Sciatic nerve (tissue), 2 donors: ENCODE measurements at places on chromosomes 7 and 10. TPM values are rescaled to one million over a fixed set of nuclear protein-coding genes. Genes with fewer than 3 reads are reported as not detected.

GRCh38 chr10:34505338-34505737 is 309.8 kb downstream of the PARD3 start:
- no peak for DNase-seq

CHRM2 gene
- total RNA-seq: not detected

RINT1 gene
- total RNA-seq: 16.1 TPM

DNA sequence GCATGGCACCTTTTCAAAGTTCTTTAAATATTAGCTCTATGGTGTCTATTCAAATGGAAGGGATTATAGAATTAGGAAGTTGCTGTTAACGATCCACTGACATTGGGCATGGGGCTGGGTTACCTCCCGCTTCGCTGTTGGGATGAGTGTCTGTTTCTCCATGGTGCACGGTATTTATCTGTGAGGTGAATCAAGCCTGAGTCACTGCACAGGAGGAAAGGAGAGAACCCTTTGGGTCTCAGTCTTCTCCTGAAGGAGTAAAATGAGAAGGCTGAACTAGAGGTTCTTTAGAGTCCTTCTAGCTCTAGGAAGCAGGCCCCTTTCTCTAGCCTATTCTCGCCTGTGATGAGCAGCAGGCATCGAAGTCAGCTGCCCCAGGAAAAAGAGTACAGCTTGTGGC is 7.3 kb downstream of the JCAD start:
- no peak for DNase-seq

ACTR3C gene
- total RNA-seq: 3.3 TPM

GRCh38 chr7:98168181-98168903 is 42.9 kb upstream of the BHLHA15 start:
- DNase-seq: peak; percentile 70
